Umbilical cord (tissue), 2 donors: ENCODE measurements at places on chromosomes 12 and 14.

DNA sequence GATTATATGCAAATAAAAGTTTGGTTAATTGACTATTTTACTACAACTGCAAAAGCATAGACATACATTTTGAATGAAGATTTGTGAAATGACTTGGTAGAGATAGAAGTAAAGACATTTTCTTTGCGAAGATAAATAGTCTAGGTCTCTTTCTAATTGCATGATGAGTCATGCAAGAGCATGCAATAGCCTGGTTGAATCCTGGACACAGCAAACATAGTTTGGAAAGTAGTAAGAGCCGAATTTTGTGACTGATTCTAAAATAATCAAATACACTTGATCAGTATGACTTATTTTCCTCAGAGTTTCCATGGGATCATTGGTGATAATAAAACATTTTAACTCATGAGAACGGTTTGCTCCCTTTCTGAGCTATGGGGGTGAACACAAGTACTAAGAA, 27.7 kb upstream of the CAND1 start:
- DNase-seq = no peak

GRCh38 chr12:98123021-98123461, 392.3 kb upstream of the TMPO start:
- DNase-seq = peak; percentile 56

- no peak for DNase-seq
Observed at GRCh38 chr14:98695809-98696208, 576.2 kb downstream of the BCL11B start.

GRCh38 chr12:6145564-6145963, 21.1 kb upstream of the VWF start:
- DNase-seq = no peak

- no peak for DNase-seq
Observed at GRCh38 chr12:117227000-117227653, 36.9 kb upstream of the FBXO21 start.

- no peak for DNase-seq
Observed at GRCh38 chr14:62988967-62989366, 56.3 kb downstream of the KCNH5 start.

DNA sequence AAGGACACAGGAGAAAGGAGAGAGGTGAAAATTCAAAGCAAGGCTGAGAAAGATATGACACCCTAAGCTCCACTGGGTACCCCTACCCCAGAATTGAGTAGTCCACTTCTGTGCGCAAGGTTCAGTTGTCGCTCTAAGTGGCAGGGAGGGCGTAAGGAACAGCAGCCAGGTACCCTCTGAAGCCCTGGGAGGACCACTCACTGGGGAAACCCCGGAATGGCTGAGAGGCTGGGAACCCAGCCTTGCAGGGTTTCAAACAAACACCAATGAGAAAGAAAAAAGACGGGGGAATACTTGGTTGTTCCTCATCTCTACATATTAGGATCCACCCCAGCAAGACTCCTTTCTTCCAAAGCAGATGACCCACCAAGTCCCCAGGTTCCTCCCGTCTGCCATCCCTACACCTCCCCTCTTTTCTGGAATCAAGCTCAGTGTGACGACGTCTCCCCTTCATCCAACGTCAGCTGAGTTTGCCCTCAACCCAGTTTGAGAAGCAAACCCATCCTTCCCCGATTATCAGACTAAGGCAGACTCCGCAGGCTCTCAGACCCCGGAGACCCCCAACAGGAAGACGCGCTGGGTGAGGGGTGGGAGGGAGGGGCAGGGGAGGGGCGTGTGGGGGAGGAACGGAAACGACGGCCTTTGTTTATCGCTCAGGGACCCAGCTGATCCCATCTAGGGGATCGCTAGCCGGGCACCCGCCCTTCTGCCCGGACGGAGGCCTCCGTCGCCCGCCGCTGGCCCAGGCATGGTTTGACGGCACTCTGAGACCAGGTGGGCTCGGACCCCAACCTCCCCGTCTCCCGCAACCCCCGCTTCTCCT, 795 bp downstream of the LMBR1L start:
- DNase-seq = no peak

GRCh38 chr14:77343662-77344061, 22.8 kb downstream of the GSTZ1 start:
- no peak for DNase-seq

- DNase-seq = no peak
Observed at GRCh38 chr14:102811254-102811963, 34.2 kb downstream of the TRAF3 start.

DNA sequence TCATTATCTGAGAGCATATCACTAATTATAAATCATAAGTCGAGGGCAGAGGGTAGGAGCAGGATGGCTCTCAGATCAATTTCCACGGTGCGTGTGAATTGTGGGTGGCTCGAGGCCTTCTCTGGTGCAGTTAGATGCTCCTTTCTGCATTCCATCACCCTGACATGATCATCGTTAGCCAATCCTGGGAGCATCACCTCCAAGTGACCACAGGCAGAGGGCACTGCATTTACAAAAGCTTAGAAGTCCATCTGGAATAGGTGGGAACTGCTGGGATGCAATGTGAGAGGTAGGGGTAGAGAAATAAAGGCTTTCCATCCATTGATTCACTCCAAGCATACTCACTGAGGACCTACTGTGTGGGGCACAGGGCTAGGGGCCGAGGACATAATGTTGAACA, 538.2 kb upstream of the TBX3 start:
- DNase-seq = no peak

GRCh38 chr12:57738661-57739237, at the start of gene AGAP2:
Gene AGAP2, minus strand, starts transcription at chr12:57738742. Its CDS starts 496 bp downstream, at chr12:57738246.
- DNase-seq = no peak

DNA sequence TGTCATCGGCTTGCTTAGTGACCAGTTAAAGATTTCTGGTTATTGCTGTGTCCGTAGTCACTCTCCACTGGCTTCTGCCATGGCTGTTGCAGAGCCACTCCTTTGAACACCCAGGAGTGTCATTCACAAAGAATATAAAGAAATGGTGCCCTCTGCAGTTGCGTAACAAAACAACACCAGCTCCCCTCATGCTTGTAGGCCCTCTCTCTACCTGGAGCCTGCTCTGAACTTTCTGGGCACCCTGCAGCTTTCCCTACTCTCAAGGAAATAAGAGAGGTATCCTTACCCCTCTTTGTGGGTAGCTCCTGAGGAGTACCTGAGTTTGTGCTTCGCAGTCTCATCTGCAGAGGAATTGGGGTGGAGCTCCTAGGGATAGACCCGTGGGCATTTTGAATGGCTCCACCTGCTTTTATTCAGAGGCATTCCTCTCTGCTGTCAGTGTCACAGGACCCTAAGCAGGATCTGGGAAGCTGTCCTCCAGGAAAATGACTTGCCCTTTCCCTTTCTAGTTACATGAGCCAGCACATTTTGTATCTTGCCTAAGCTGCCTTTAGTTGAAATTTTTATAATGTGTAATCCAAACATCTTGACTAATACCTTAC, 97.2 kb upstream of the TMEM260 start:
- DNase-seq = no peak

DNA sequence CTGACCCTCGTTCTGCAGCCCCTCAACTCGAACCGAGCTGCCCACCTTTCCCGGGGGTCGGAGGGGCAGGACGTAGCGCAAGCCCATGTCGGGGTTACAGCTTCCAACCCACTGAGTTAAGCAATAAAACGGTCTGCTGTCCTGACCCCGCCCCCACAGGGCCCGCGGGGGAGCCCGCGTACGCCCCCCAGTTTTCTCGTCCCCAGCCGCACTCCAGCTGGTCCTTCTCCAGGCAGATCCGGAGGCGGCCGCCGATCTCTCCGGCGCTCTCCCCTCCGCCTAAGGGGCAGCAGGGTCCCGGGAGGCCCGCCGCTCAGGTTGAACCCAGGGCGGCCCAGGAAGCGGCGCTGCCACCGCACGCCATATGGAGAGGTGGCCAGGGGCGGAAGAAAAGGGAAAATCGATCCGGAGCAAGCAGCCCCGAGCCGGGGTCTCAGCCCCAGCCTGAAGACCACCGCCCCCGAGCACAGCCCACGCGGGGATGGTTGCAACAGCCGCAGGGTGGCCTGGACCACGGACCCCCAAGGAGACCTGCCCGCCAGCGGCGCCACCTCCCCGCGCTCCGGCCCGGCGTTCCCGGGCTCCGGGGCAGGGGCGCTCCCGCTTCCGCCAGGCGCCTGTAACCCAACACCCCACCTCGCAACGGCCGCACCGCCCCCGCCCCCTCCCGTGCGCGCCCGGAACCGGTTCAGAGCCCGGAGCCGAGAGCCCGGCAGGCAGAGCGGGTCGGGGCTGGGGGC, 760 bp downstream of the ACTN1 start:
- DNase-seq = peak; percentile 72

- no peak for DNase-seq
Observed at GRCh38 chr14:73289308-73289707, 52.0 kb downstream of the PAPLN start.

- peak; percentile 71 for DNase-seq
Observed at GRCh38 chr14:64695071-64695470, 9.2 kb upstream of the PLEKHG3 start.

GRCh38 chr12:42473130-42473529, 116.4 kb downstream of the PRICKLE1 start:
- peak; percentile 40 for DNase-seq

- no peak for DNase-seq
Observed at GRCh38 chr14:62629176-62629725, 416.0 kb downstream of the KCNH5 start.

GRCh38 chr12:126781593-126781992, 1485.4 kb upstream of the TMEM132C start:
- DNase-seq = no peak

- no peak for DNase-seq
Observed at GRCh38 chr12:95700316-95700785, 90.2 kb downstream of the NTN4 start.

DNA sequence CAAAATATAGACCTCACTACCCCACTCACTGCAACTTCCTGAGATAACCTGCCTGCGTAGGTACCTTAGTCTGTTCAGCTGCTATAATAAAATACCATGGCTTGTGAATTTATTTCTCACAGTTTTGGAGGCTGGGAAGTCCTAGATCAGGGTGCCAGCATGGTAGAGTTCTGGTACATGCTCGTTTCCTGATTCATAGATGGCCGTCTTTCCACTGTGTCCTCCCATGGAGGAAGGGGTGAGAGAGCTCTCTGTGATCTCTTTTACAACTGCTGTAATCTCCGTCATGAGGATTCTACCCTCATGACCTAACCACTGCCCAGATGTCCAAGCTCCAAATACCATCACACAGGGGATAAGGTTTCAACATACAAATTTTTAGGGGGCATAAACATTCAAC, 49.7 kb downstream of the KCNA1 start:
- DNase-seq = no peak

DNA sequence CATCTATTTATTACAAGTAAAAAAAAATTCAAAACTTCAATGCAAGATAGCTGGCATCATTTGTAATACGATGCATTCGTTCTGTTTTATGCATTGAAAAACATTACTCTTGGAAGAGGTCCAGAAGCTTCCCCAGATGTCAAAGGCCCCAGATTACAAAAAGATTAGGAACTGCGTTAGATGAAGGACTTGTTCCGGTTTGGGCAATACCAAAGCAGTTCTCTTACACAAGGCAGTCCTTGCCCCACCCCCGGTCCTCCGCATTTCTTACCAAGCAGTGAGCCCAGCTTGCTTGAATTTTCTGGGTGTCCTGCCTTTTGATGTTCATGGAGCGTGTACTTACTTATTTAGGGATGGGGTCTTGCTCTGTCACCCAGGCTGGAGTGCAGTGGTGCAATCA, 4.8 kb upstream of the HVCN1 start:
- DNase-seq = peak; percentile 42

- DNase-seq = no peak
Observed at GRCh38 chr14:65476942-65477318, 64.4 kb downstream of the FUT8 start.

- no peak for DNase-seq
Observed at GRCh38 chr14:54589076-54589475, 22.1 kb downstream of the SAMD4A start.

DNA sequence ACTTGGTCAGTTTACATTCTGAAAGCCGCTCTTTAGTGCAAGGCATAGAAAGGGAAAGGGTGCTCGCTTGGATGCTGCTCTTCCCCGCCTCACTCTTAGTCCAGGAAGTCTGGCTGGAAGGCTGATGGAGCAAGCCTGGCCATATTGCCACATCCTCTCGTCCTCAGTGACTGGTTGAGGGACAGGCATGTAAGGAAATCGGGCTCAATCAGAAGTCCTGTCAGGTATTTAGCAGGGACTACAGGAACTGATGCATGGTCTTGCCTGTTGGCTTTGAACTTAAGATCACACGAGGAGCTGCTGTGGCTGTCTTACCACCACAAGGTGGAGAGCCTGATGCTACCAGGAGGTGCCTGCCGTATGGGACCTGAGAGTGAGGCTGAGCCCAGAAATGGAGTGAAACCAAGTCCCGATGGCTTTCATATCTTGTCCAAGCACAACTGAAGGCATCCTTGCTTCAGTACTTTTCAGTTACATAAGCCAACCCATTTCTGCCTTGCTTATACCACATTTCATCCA, 10.7 kb upstream of the C12orf75 start:
- DNase-seq = no peak

GRCh38 chr14:53470351-53471043, 317.4 kb upstream of the DDHD1 start:
- no peak for DNase-seq

DNA sequence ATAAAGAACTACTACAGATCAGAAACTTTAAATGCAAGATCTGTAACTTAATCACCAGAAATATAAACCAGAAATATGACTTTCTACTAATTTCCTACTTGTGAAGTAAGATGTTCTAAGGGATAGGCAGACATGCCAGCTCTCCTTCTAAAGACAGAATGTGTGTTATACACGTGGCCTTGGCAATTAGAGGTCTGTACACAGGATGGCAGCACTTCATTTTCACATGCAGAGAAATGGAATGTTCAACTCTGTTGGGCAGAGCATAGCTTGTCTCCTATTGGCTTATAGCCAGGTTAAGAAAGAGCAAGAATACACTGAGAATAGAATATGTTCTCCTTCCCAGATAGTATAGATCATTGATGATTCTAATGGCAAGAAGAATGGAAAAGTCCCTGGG, 403.8 kb downstream of the DAD1 start:
- DNase-seq = no peak

DNA sequence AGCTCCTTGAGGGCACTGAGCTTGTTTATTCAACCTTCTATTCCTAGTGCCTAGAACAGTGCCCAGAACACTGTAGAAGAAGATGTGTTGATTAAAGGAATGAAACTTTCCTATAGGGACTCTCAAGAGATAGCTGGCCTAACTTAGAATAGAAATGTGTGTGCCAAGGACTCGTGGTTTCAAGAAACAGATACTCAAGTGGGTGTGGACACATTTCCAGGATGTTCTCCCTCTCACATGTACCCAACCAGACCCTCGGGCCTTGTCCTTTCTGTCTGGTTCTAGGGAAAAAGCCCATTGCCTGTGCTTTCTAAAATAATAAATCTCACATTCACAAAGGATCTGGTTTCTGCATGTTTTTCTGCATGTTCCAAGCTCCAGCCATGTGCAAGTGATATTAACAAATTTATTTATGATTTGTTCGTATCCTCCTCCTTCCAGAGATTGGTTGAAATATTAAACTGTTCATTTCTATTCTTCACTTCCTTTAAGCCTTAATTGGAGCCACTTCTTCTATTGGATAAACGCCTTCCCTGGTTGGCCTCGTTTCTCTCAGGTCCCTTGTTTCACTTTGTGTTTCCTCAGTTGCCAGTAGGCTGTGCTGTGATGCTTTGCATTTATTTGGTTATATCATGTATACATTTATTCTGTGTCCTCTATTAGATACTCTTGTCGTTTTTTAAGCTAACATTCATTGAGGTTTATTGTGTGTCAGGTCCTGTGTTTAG, 89.8 kb downstream of the CRADD start:
- peak; percentile 61 for DNase-seq

- no peak for DNase-seq
Observed at GRCh38 chr14:62307844-62308243, 545.6 kb downstream of the SNAPC1 start.

- DNase-seq = no peak
Observed at GRCh38 chr14:92323011-92323915, at the start of gene SLC24A4. Gene SLC24A4, plus strand, starts transcription at chr14:92323165. Its CDS starts 666 bp downstream, at chr14:92323831.
